ENCODE measurements at places on chromosomes 5 and 9. TPM values are rescaled to one million over a fixed set of nuclear protein-coding genes. Genes with fewer than 3 reads are reported as not detected.

GRCh38 chr5:138975098-138975847, 100.1 kb upstream of the LRRTM2 start:
- H3K36me3 ChIP-seq, result no peaks in the 10 kb centered on the region
- no peaks in the 10 kb centered on the region for H3K4me1 ChIP-seq
- DNase-seq, result no peak
- H3K27ac ChIP-seq, result no peak overlapping the region

DNA sequence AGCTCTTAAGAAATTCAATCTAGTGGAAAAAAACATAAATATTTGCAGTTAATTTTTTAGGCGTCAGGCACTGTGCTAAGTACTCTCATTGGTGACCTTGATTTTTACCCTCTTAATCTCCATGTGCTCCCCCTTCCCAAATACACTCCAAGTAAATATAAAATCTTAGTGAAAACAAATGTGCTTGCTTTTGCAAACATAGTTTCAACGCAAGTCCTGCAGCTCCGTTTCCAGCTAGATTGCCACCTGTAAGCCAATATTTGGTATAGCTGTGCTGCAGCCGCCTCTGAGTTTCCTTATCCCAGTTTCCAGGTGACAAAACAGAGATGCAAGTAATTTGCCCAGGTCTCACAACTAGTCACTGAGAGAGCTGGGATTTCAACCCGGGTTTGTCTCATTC, 1.9 kb upstream of the MTMR12 start:
- H3K36me3 ChIP-seq, result peaks cover 7% of the 10 kb centered on the region
- H3K27ac ChIP-seq, result no peak overlapping the region
- peak overlapping the region; percentile 56 for H3K4me3 ChIP-seq
- peaks cover 26% of the 10 kb centered on the region for H3K4me1 ChIP-seq
- no peak for DNase-seq
- no peaks in the 10 kb centered on the region for H3K27me3 ChIP-seq

The SLC34A1 gene
- not detected for total RNA-seq

The PLPP7 gene
- total RNA-seq, result 0.39 TPM

The ZNF354C gene
- total RNA-seq, result 6.3 TPM

Measured in activated B cell treated with CpG ODN at 0.5 μM for 24 hours (primary cell).